Tibial nerve (tissue), 4 donors: ENCODE measurements at places on chromosomes 6 and 20. TPM values are rescaled to one million over a fixed set of nuclear protein-coding genes. Genes with fewer than 3 reads are reported as not detected.

- no peak for DNase-seq
Measured at GRCh38 chr6:119565893-119566292, 216.3 kb upstream of the MAN1A1 start.

Gene SYCP2
- 3.9 TPM for total RNA-seq

DNA sequence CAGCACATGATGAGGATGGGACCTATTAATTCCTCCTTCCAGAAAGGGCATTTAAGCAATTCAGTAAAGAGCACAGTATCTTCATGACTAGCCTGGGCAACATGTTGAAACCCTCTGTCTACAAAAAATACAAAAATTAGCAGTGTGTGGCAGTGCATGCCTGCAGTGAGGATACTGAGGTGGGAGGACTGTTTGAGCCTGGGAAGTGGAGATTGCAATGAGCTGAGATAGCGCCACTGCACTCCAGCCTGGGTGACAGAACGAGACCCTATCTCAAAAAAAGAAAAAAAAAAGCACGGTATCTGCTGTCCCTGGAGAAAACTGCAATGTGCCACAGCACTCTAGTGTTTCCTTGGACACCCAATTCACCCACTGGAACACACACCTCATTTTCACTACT is 18.4 kb downstream of the SAMD3 start:
- no peak for DNase-seq

- DNase-seq, result peak; percentile 77
Measured at GRCh38 chr6:41786451-41787218, 859 bp upstream of the TOMM6 start.

DNA sequence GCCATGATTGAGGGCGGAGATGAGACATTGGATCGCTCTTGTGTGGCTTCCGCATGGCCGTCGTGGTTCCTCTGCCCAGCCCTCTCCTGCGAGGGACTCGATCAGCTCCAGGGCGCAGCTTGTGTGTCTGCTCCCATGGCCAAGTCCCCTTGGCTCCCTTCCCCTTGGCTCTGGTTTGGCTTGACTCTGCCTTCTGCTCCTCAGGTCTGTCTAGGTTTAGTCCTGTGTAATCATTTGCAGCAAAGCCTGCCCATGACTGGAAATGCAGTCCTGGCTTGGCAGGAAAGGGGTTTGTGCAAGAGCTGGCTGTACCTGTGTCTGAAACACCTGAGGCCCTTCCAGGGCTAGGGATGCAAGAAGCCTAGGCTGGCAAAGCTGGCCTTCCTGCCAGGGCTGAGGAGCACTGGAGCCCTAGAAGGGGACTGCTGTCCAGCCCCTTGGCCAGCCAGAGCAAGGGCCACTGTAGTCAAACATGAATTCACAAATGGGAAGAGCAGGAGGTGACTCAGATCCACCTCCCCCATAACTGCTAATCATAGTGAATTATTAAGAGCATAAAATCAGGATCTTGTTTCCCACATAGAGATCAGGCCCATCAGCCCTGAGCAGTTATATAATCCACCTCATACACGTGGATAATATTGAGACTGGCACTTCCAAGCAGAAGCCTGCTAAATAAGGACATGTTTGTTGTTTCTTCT is 196.8 kb downstream of the FARS2 start:
- DNase-seq, result no peak

DNA sequence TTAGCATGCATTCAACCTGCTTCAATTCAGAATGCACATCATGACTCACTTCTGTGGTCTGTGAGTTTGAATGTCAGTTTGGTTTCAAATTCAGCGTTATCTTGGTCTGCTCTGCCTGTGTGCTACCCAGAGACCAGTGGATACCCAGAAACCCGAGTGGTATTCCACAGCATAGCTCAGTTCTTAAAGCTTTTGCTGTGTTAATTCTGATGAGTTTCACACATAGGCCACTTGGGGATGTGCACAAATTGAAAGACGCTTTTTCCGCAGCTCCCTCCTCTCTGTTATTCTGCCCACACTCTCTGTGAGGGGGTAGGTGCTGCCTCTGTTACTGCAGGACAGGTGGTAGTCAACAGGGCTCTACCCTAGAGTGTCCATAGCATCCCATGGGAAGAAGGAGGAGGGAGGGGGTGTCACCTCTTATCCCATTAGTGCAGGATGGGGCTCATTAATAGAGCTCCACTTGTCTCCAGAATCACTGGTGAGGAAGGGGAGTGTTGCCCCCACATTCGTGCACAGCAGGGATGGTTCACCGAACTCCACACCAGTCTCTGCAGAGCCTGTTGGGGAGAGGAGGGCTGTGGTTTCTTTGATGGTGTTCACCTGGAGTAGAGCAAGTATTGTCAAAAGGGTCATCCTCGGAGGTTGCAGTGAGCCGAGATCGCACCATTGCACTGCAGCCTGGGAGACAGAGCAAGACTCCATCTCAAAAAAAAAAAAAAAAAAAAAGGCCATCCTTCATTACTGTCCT is 29.2 kb upstream of the SDCBP2 start:
- no peak for DNase-seq

- no peak for DNase-seq
Measured at GRCh38 chr6:100726666-100727065, 154.5 kb downstream of the ASCC3 start.

DNA sequence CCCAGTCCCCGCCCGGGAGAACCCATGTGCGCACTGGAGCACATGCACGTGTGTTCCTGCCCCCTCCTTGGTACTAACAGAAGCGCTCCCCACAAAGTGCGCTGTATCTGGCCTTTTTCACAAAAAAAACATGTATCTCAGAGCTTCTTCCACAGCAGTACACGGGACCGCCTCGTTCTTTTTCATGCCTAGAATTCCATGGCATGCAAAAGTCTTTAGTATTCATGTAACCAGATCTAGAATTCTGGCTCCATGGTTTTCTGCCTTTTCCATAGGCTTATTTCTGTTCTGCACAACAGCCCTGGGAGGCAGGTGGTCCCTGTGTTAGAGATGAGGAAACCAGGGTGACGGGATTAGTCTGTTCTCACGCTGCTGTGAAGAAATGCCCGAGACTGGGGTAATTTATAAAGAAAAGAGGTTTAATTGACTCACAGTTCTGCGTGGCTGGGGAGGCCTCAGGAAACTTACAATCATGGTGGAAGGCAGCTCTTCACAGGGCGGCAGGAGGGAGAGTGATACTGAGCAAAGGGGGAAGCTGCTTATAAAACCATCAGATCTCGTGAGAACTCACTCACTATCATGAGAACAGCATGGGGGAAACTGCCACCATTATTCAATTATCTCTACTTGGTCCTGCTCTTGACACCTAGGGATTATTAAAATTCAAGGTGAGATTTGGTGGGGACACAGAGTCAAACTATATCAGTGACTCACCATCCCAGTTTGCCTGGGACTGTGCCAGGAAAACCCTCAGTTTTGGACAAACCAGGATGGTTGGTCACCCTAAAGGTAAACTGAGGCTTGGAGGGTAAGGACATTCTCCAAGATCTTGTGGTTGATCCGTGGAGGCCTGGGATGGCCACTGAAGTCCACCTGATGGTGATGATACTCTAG is 41.0 kb downstream of the C20orf203 start:
- DNase-seq, result no peak

DNA sequence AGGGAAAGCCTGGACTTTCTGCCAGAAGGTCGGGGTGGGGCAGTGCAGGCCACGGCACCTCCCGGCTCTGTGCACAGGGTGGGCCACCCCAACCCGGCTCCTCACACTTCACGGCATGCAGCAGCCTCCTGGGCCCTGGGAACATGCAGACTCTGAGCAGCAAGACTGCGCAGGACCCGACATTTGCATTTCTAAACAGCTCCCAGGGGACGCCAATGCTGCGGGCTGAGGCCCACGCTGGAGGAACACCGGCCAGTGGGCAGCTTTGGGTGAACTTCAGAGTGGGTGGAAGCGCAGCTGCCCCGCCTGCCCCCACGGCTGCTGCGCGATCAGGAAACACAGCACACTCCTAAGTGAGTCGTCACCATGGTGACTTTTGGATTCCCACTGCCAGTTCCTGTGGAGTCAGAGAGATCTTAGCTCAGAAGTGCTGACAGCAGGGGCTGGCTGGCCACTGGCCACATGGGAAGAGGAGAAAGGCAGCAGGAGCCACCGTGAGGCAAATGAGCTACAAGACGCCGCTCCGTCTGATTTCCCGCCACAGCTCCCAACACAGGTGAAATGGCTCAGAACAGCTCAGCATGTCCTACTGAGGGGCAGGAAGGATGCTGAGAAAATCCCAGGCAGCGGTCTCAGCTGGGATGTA is 52.1 kb downstream of the RNASET2 start:
- no peak for DNase-seq

Gene NRSN2
- 20.9 TPM for total RNA-seq

DNA sequence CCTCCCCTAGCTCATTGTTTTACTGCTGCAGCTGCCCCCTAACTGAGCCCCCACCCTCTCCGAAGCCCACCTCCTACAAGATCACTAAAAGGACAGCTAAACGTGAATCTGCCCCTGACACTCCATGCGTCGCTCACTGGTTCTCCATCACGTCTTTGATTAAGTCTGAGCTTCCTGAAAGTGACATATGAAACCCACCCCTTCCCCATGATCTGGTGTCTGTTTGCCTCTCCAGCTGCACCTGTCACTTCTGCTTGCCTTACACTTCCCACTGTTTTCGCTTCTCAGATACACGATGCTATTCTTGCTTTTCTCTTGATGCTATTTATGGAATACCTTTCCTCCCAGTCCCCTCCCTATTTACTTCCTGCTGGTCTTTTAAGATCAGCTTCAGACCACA is 8.0 kb upstream of the PERP start:
- no peak for DNase-seq

- no peak for DNase-seq
Measured at GRCh38 chr20:45452772-45453691, 16.5 kb upstream of the WFDC2 start.

Gene CDH26
- 1.3 TPM for total RNA-seq

Gene FAXC
- total RNA-seq, result under 0.01 TPM

- peak; percentile 59 for DNase-seq
Measured at GRCh38 chr20:33675136-33675959, 1.1 kb upstream of the NECAB3 start.

Gene CDH4
- total RNA-seq, result 1.2 TPM

DNA sequence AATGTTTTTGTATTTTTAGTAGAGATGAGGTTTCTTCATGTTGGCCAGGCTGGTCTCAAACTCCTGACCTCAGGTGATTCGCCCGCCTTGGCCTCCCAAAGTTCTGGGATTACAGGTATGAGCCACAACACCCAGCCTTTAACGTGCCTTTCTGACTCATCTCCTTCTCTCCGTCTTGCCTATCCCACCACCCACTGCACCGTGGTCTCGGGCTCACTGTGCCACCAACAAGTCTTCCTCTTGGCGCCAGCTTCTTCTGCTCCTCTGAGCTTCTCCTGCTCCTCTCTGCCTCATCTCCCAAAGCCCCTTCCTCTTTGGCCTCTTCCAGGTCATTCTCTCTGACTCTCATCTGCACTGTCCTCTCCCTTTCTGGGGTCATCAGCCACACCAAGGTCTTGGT is 41.0 kb downstream of the TMEM242 start:
- DNase-seq, result no peak

Gene ADGB
- total RNA-seq, result not detected

Gene KCNK15
- total RNA-seq, result 0.87 TPM

DNA sequence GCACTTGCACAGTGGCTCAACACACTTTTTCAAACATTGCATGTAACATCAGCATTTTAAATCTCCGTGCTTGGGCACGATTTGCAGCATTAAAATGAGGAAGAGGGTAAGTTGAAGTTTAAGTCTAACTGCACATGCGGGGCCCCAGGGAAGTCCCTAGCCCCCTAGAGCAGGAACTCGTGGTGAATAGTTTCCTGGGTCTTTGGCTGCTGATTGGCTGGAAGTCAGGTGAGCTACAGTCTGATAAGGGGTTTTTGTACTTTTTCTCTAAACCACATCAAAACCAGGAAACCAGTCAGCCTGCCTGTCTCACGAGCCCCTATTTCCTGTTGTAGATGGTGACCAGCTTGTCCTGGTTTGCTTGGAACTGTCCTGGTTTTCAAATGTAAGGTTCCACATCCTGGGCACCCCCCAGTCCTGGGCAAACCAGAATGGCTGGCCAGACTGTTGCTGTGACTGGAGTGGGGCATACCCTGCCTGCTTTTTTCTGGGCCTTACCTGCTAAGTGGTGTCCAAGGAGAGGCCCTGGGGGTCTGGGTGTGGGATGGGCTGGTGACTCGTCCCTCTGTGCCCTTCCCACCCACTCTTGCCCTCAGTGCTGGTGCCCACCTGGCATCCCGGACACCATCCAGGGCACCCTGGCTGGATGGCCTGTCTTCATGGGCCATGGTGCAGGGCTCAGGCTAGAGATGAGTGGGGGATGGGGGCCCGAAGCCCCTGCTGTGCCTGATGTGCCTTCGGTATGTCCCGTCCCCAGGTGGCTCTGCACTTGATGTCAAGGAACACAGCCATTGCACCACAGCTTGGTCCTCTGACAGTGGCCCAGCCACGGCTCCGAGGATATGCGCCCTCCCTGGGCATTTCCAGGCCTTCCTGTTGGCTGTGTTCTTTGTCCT is 31.8 kb downstream of the SUN5 start:
- DNase-seq, result no peak

DNA sequence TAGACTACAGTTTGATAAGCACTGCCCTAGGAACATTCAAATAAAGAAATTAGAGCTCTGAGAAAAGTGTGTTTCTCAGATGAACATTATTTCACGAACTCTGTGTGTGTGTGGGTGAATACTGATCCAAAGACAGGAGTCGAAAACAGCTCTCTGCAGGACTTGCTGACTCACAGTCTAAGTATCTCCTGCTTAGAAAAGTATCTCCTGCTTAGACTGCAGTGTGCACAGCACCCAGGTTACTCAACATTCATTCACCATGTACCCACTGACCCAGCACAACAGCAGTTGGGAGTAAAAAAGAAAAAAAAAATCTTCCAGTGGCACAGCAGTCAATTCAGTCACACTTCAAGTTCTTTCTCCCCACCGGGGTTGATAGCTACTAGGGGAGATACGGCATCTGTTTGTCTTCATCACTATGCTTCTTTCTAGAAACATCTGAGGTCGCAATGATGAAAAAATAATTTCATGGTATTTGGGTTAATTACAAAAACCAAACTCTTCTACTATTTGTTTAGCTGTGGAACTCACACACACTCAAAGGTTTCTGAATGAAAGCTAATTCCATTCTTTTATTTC is 48.0 kb downstream of the GCLC start:
- DNase-seq, result no peak

- DNase-seq, result no peak
Measured at GRCh38 chr6:36615018-36615761, 21.0 kb downstream of the SRSF3 start.

GRCh38 chr6:170444056-170444591 is 109.0 kb downstream of the PSMB1 start:
- no peak for DNase-seq

Gene SLC24A3
- total RNA-seq, result 4.0 TPM

- no peak for DNase-seq
Measured at GRCh38 chr6:48817333-48818051, 645.6 kb downstream of the MMUT start.

GRCh38 chr20:60202046-60202445 is 243.8 kb downstream of the CDH26 start:
- DNase-seq, result no peak

- DNase-seq, result no peak
Measured at GRCh38 chr20:40339661-40340449, 349.2 kb downstream of the MAFB start.

Gene DCDC2
- total RNA-seq, result not detected

GRCh38 chr20:20084296-20084752 is 32.0 kb downstream of the CFAP61 start:
- DNase-seq, result no peak
